Activated CD8-positive, alpha-beta T cell treated with anti-CD3 and anti-CD28 coated beads, Interleukin-2, amount 10 ng/mL, durations not matched to agents 7 days and 5 days (primary cell): ENCODE measurements at places on chromosomes 11 and 22.

- H3K4me3 ChIP-seq: no peak overlapping the region
- no peaks in the 10 kb centered on the region for H3K4me1 ChIP-seq
- no peaks in the 10 kb centered on the region for H3K36me3 ChIP-seq
- H3K27ac ChIP-seq: no peak overlapping the region
- H3K27me3 ChIP-seq: peaks cover 6% of the 10 kb centered on the region
- no peak for DNase-seq
These were observed 111.4 kb upstream of the TBCEL start for GRCh38 chr11:120912504-120912903.

- no peak for DNase-seq
- peaks cover 7% of the 10 kb centered on the region for H3K27me3 ChIP-seq
- no peaks in the 10 kb centered on the region for H3K4me1 ChIP-seq
- H3K36me3 ChIP-seq: no peaks in the 10 kb centered on the region
These were observed 61.0 kb upstream of the THY1 start for GRCh38 chr11:119483881-119484371.

DNA sequence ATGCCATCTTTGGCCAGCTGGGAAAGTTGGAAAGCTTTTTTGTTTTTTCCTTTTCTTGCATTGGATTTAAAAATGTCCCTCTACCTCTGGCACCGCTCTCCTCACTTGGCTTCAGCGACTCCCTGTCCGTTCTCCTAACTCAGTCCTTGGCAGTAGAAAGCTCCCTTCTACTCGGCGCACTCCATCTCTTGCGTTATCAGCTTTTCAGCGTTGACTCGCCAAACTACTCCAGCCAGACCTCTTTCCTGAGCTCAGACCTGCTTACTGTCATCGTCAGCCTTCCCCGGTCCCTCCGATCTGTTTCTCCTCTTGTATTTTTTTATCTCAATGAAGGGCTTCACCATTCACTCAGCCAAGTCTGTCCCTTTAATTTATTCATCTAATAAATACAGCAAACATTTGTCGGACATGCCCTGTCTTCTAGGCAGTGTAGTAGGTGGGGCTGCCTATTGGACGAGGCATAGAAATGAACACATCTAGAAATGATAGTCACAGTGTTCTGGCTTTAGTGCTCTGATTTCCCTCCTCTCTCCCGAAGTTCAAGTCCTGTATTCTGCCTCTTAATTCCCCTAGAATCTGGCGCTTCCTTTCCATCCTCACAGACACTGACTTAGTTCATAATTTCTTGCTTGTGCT, 839 bp downstream of the CEP164 start:
- DNase-seq: peak; percentile 36
- H3K4me3 ChIP-seq: no peak overlapping the region
- H3K4me1 ChIP-seq: peaks cover 5% of the 10 kb centered on the region
- no peak overlapping the region for H3K27ac ChIP-seq
- no peaks in the 10 kb centered on the region for H3K36me3 ChIP-seq

DNA sequence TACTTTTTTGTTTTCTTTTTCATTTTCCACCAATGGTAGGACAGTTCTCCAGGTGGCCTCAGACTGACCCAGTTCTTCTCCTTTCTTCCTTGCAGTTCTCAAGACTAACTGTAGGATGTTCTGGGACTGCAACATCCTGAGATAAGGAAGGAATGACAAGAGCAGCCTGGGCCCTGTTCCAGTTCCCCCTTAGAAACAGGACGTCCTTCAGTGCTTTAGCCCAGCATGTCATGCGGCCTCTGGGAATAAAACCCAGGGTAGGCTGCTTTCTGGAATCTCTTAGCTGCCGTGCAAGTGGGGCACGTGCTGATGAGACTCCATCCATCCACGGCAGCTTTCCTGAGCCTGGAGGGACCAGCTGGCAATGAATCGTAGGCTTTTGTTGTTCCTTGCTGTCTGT, 24.0 kb upstream of the CADM1 start:
- no peaks in the 10 kb centered on the region for H3K4me1 ChIP-seq
- no peak overlapping the region for H3K27ac ChIP-seq

DNA sequence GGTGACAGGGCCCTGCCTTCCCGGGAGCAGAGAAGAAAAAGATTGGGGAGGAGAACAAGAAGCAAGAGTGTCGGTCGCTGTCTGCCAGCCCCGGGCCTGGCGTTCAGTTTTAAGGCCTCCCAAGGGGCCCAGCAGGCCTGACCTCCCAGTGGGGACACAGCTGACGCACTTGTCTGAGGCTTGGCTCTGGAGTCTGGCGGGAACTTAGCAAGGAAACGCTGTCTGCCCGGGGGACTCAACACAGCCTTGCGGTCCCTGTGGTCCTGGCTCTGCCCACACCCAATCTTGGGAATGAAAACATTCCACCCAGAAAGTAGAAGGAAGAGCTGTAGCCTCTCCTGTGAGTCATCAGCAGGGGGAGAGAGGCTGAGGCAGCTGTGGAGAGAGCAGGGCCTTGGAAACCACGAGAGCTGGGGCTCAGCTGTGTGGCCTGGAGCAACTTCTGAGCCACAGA, 54.4 kb downstream of the TRAF6 start:
- H3K27me3 ChIP-seq: no peaks in the 10 kb centered on the region
- H3K27ac ChIP-seq: no peak overlapping the region
- no peak for DNase-seq
- peaks cover 45% of the 10 kb centered on the region for H3K4me1 ChIP-seq

DNA sequence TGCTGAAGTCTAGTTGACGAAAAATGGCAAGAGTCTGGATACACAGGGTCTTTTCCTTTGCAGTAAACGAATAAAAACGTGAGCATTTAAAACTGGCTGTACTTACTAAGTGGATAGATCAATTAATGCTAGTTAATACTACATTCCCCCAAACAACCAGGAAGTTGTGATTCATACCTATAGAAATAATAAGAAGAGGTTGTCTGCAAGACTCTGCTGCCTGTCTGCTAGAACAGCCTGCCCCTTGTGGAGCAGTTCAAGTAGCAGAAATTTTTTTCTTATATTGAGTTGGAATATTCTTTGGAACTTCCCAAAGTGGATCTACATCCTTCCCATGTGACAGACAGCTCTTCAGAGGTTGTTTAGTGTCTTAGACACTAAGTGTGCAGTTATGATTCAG, 86.8 kb downstream of the TEAD1 start:
- H3K27me3 ChIP-seq: peaks cover 8% of the 10 kb centered on the region
- DNase-seq: no peak
- H3K27ac ChIP-seq: no peak overlapping the region
- no peaks in the 10 kb centered on the region for H3K4me1 ChIP-seq

DNA sequence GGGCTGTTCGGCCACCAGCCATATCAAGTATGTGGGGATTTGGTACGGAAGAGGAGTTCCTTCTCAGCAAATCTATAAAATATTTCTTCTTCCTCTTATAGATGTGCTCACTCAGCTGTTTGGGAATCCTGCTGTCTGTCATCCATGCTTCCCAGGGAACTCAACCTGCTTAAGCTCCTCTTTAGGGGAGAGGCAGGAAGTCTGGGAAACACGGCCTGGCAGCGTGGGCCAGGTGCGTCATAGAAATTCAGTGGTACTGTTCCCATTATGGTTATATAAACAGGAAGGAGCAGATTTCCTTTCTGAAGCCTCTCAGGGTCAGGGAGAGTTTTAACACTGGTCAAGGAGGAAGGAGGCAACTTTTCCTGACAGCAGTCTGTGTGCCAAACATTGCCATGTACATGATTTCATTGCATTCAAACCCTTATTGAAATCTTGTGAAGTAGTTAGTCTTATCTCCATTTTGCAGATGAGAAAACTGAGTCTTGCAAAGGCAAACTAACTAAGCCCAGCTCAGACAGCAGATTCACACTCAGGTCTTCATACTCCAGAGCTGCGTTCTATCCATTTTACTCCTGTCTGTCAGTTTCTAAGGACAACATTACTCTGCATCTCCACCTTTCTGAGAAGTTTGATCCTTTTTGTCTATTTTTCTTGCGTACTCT, 35.4 kb upstream of the AMOTL1 start:
- peaks cover 15% of the 10 kb centered on the region for H3K27me3 ChIP-seq
- H3K4me3 ChIP-seq: no peak overlapping the region
- no peak for DNase-seq
- peaks cover 11% of the 10 kb centered on the region for H3K4me1 ChIP-seq
